Frontal cortex (tissue), 4 donors: ENCODE measurements at places on chromosomes 11 and 22.

DNA sequence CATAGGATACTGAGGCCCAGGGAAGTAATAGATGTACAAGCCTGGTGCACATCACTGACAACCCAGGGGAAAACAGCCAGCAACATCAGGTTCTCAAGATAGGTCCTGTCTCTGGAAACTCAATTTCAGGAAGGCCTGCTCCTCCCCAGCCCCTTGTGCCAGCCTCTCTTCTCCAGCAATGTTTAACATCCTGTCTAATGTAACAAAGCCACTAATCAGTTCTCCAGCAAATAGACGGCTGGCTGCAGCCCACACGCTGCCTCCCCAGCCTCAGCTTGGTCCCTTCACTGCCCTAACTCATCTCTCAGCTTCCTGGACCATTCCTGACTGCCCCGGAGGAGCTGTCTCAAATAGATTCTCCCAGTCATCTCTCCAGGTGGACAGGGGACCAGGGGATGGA lies 37.8 kb downstream of the RPL27A start:
- no peak for DNase-seq

DNA sequence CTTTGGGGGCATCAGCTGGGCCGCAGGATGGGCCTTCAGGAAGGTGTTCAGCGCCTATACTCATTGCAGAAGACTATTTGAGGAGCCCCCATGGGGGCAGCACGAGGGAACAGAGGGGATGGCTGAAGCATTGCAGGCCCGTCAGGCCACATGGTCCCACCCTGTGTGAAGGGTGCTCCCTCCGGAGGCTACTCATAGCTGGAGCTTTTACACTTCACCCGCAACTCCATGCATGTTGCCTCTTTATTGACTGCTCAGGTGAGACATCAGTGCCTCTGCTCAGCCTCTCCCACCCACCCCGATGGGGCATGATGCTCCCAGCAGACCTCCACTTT lies 1500.9 kb downstream of the TBC1D22A start:
- DNase-seq: no peak

- DNase-seq: no peak
Measured at GRCh38 chr11:126006068-126006467, 56.6 kb downstream of the CDON start.

DNA sequence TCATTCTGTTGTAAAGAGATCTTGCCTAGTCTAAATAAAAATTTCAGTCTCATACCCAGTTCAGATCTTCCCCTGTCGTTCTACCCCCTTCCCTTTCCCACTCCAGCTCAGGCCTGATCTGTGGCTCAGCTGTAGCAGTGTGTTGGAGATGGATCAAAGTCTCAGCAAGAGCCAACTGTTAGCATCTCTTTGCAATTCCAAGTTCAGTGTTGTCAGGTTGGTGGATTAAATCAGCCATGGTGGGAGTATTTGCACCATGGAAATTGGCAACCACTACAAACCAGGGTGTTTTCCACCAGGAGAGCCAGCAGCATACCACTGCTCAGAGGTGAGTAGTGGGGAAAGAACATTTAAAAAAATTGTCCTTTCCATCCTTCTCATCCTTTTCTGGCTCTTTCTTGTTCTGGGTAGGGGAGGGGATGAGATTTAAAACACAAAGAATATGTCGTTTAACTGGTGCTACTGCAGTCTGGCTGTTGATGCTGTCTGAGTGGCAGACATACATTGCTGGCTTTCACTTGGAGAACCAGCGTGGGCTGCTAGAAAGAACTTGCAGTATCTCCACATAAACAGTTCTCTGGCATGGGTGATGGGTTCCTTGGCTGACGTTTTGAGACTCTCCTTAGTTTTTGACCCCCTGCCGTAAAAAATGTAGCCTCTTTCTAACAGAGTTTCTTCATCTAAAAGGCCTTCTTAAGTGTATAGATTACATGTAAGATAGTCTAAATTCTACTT lies 514.1 kb downstream of the RAB38 start:
- DNase-seq: no peak

DNA sequence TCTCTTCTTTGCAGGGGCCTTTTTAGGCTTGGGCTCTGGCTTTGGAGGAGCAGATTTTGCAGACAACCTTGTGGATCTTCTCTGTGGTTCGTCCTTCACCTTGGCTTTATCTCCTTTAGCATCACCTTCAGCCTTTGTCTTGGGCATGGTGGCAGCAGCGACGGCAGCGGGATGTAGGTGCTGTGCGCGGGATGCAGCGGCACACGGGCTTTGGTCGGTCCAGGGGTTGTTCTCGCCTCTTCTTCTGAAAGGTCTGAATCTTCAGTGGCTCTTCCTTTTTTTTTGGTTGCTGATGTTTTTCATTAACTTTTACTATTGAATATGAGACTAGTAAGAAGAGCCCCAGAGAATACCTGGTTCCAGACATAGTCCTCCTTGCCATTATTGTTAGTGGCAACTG lies 10.0 kb downstream of the MEI1 start:
- no peak for DNase-seq

- no peak for DNase-seq
Measured at GRCh38 chr11:112871909-112872500, 89.2 kb upstream of the NCAM1 start.

- DNase-seq: no peak
Measured at GRCh38 chr22:35205961-35206360, 51.3 kb upstream of the HMGXB4 start.

GRCh38 chr11:121965330-121965729 lies 150.7 kb downstream of the BLID start:
- no peak for DNase-seq

GRCh38 chr22:24138649-24139420 lies 42.5 kb upstream of the SUSD2 start:
- DNase-seq: no peak

GRCh38 chr11:31725176-31725575 lies 85.9 kb downstream of the PAX6 start:
- no peak for DNase-seq

- DNase-seq: no peak
Measured at GRCh38 chr11:68657021-68657780, 27.1 kb upstream of the GAL start.

- DNase-seq: no peak
Measured at GRCh38 chr11:125175896-125176575, 11.5 kb downstream of the PKNOX2 start.

DNA sequence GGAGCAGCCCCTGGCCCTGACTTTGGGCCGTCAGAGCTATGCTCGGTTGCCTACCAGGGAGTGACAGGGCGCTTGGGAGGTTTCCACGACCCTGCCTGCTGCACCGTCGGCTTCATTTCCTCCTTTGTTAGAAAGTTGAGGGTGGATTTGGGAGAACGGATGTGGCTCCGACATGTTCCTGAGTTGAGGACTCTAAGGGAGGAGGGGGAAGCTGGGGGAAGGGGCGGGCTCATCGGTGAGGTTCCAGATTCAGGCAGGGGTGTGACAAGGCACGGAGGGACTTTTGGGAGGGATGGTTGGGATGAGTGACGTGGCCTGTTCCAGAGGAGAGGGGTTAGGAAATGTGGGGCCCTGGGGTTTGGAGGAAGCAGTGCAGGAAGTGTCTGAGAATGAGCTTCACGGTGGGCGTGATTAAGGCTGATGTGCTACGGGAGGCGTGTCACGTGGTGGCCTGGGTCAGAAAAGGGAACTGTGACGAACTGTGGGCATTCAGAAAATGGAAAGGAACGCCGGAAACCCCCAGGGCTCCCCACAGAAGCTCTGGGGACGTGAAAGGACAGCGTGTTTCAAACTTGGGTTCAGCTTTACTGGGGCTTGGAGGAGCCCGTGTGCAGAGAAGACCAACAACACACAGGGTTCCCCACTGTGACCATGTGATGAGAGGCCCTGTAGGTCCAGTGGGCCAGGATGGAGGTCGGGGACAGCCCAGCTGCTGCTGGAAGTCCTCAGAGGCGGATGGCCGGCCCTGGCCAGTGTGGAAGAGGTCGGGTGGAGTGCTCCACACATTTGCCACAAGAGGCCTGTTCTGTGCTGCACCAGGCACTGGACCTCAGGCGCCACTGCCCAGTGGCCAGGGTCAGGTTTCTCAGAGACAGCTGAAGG lies 2.8 kb downstream of the PARVB start:
- DNase-seq: peak; percentile 44

DNA sequence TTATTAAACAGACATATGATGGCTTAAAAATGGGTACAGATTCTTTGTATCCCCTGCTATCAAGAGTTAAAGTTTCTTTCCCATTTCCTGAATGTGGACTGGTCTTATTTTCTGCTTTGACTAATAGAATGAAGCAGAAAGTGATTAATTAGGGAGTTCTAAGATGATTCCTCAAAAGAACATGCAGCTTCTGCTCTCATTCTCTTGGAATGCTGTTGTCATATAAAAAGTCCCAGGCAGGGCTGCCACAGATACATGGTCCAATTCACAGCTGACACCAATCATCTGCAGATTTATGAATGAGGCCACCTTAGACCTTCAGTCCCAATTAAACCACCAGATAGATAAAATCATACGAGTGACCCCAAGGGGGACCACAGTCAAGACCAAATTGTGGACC lies 844.5 kb upstream of the RAG2 start:
- DNase-seq: no peak

- no peak for DNase-seq
Measured at GRCh38 chr22:17281026-17281425, 61.8 kb upstream of the ADA2 start.

DNA sequence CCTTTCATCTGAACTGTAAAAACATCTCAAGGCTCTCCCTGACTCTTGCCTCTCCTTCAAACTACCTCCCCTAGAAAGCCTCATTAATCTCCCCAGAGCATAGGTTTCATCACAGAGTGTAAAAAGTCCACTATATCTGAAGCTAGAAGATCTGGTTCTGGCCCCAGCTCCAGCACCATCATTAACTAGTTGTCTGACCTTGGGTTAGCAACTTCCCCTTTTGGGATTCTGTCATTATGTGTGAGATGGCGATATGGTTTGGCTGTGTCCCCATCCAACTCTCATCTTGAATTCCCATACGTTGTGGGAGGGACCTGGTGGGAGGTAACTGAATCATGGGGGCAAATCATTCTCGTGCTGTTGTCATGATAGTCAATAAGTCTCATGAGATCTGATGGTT lies 97.3 kb downstream of the KCNC1 start:
- no peak for DNase-seq

- no peak for DNase-seq
Measured at GRCh38 chr11:98766903-98767302, 253.8 kb upstream of the CNTN5 start.

GRCh38 chr11:111761036-111761435 lies 5.2 kb downstream of the PPP2R1B start:
- DNase-seq: no peak

- DNase-seq: no peak
Measured at GRCh38 chr22:48755059-48755949, 1072.4 kb downstream of the BRD1 start.

DNA sequence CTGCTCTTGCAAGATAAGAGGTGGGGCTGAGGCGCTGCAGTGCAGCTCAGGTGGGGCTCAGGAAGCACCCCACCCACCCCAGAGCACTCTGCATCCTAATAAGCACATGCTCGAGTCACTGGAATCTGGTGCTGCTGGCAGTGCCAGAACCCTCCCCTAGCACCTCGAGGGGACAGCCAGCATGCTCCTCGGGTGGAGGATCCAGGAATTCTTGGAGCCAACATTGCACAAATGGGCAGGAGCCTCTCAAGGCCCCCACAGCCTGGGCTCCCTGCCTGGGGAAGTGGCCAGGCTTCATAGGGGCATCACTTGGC lies 27.5 kb upstream of the CABP7 start:
- no peak for DNase-seq

DNA sequence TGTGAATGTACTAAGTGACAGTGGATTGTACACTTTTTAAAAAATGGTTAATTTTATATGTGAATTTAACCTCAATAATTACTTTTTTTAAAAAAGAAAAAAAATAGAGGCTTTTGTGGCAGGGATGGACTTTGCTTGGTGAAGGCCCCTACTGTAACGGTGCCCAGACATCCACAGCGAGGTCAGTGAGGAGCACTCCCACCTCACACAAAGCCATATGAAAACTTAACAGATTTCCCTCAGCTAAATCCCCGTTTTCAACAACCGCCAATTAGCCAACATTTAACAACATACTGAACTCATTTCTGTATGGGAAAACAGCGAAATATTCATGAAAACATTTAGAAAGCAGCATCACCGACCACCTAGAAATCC lies 642 bp upstream of the C11orf58 start:
- DNase-seq: no peak

GRCh38 chr11:7642747-7643146 lies 30.6 kb downstream of the CYB5R2 start:
- no peak for DNase-seq

DNA sequence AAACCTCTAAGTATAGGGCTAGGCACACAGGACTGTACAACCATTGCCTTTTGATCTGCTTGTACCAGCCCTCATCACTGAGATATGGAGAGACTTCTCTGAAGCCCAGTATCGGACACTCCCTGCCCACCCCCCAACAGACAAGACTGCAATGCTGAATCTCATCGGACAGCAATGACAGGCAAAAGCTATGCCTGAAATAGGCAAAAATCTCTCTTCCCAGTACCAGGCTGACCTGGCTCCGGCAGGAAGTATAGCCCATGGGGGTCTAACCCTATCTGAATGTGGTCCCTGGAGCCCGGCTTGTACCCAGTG lies 6.5 kb downstream of the RHOG start:
- DNase-seq: no peak

GRCh38 chr22:39312410-39312809 lies 7.0 kb downstream of the RPL3 start:
- DNase-seq: no peak

DNA sequence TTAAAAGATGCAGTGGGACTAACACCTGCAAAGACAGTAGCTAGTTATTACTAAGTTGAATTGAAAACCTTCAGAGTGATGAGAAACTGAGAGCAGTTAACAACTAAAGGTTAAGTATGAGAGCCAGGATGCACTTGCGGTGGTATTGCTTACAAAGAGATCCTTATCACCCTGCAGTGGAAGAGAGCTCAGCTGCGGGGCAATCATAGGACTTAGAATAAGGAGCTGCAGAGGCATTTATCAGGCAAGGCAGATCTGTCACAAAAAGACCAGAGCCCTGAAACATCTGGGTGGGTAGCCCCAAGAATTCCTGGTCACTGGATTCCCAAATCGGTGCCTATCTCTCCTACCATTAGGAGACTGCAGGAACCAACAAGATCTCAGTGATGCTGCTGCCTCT lies 34.3 kb upstream of the CFAP300 start:
- no peak for DNase-seq

DNA sequence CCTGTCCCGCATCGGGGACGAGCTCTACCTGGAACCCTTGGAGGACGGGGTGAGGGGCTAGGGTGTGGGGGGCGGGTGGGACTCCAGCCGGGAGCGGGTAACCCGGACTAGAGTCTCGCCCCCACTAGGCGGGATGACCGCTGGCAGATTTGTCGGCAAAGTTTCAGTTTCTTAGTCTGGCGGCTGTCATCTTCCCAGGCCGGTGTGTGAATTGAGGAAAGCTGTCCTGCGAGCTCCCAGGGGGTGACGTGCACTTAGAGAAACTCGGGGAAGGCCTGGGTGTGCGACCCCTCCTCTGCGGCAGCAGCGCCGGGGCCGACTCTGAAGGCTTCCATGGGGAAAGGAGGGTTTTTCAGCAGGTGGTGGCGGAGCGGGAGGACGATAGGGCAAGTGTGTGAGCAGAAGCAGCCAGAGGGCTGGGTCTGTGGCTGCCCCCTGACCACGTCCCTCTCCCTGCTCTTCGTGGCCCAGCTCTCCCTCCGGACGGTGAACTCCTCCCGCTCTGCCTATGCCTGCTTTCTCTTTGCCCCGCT lies 463 bp downstream of the RAD9A start:
- DNase-seq: no peak

GRCh38 chr11:22715971-22716370 lies 49.6 kb downstream of the GAS2 start:
- no peak for DNase-seq

GRCh38 chr22:36439481-36440271 lies 41.8 kb downstream of the TXN2 start:
- DNase-seq: no peak
